ENCODE measurements at places on chromosomes 5 and 9.

- no peak for DNase-seq
Observed at GRCh38 chr5:164627021-164627420, 1121.6 kb downstream of the MAT2B start.

- no peak for DNase-seq
Observed at GRCh38 chr5:34728236-34728635, 72.1 kb downstream of the RAI14 start.

DNA sequence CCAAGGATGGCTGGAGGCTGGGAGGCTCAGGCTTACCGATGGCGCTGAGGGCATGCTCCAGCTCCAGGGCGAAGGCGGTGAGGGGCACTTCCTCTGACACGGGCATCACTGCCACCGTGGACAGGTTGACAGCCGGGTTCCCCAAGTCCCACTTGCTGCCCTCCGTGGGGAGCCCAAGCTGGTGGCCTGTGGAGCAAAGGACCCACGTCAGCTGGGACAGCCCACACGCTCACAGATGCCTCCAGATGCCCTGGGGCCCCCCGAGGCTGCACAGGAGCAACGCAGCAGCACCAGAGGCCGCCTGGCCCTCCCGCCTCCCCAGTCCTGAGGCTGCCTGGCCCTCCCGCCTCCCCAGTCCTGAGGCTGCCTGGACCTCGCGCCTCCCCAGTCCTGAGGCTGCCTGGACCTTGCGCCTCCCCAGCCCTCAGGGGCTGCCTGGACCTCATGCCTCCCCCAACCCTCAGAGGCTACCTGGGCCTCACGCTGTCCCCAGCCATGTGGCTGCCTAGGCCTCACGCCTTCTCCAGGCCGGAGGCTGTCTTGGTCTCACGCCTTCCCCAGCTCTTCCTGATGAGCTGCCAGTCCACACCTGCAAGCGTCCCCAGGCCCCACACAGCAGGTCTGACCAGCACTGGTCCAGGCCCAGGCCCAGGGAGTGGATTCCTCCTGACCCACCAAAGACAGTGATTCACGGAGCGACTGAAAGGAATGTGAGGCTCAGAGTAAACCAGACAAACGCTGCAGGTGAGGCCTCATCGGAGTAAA lies 25.6 kb upstream of the NSMF start:
- no peak for DNase-seq

DNA sequence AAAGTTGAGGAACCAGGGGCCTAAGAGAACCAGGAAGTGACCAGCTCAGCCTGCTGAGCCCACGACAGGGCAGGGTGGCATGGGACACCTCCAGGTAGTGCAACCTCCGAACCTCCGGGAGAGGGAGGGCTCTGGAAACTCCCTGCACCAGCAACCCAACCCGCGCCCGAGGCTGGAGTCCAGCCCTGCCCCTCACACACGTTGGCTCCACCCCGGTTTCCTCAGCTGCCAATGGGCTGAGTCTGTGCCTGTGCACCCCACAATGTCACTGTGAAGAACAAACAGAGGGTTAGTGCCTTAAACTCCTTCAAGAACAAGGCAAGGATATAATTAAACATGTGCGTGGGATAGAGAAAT lies 17.0 kb upstream of the UNC5A start:
- DNase-seq = no peak

- DNase-seq = no peak
Observed at GRCh38 chr5:93117751-93118531, 463.1 kb downstream of the NR2F1-AS1 start.

DNA sequence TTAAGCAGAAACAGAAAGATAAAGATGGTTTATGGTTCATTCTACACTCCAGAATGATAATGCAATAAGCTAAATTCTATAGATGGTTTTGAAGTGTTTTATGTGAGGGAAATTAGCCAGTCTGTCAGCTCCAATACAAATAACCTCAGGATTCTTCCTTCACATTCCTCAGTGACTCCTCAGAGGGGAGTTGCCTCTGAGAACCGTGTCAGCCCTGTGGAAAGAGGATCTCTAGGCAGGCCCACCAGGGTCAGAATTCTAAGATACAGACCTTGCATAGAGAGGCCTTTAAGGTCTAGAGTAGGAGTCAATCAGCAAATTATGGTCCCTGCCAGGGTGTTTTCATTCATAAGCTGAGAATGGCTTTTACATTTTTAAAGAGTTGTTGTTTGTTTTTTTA lies 26.6 kb downstream of the RUSC2 start:
- DNase-seq = no peak

- no peak for DNase-seq
Observed at GRCh38 chr5:179381691-179382090, 36.4 kb upstream of the ADAMTS2 start.

GRCh38 chr9:34252016-34252415 lies 73.2 kb downstream of the UBAP1 start:
- no peak for DNase-seq

- DNase-seq = no peak
Observed at GRCh38 chr9:35801328-35802128, 10.1 kb downstream of the NPR2 start.

DNA sequence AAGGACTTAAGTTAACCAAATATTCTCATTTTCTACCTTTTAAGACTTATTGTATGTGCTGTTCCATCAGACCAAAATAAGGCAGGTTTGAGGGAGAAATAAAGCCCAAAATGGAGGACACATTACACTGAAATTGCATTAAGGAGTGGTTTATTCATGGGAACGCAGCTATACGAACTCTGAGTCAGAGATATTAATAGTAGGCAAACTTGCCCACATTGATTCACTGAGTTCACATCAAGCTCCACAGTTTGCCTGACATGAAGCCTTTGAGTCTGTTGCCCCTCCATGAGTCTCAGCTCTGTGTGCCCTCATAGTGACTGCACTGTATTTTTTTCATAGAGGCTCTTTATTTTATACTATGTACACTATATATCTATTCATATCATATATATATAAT lies 135.0 kb upstream of the SNX2 start:
- no peak for DNase-seq

GRCh38 chr5:115098041-115098702 lies 71.5 kb downstream of the TRIM36 start:
- no peak for DNase-seq

- no peak for DNase-seq
Observed at GRCh38 chr9:77750981-77751340, 102.8 kb upstream of the GNA14 start.

GRCh38 chr9:130623466-130623865 lies 40.9 kb upstream of the PRDM12 start:
- no peak for DNase-seq

GRCh38 chr9:136544964-136545691 lies 720 bp downstream of the NOTCH1 start:
- no peak for DNase-seq

DNA sequence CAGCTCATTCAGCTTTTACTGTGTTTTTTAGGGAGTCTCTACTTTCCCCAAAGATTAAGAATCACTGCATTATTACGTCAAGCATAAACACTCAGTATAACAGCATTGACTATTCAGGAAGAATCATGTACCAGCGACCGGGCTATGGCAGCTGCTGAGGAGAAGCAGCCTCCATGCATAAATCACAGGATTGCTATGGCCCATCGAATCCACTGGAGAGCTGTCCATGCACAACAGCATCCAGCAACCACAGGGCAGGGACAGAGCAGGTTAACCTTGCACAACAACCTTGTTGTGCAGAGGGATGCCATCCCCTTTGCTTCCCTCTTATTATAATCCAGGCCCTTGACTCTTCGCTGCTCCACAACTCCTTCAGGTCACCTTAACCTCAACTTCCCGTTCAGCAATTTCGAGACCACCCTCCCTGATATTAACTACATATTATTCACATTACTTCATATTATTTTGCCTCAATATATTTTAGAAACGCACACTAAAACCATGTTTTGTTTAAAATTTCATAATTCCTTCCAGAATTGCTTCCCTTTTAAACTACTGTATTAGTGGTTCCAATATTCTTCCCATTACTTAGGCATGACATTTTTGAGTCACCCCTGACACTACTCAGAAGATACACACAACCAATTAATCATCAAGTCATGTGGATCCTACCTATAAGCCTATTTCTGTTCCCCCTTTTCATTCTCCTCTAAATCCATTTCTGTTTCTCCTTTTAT lies 991 bp downstream of the IARS1 start:
- DNase-seq = no peak

DNA sequence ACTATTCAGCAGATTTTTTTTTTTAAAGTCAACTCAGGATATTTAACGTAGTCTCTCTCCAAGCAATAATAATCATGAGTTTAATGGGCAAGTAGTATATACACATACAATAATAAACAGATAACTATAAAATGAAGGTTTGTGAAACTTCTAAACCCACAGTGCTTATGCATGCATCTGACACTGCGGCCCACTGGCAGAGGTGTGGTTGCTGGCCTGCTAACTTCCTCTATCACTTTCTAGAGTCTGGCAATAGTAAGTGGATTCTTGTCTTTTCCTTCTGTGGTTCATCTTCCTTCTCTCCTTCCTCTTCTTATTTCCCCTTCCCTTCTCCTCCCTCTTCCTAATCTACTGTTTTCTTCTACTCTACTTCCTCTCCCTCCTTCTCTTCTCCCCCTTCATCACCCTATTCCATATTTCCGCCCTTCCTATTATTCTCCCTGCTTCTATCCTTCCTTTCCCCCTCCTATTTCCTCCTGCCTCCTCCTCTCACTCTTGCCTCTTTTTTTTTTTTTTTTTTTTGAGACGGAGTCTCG lies 18.6 kb upstream of the AGXT2 start:
- no peak for DNase-seq

GRCh38 chr9:116149844-116150243 lies 3.7 kb upstream of the PAPPA start:
- no peak for DNase-seq

- DNase-seq = no peak
Observed at GRCh38 chr5:145806923-145807322, 28.2 kb downstream of the PRELID2 start.

DNA sequence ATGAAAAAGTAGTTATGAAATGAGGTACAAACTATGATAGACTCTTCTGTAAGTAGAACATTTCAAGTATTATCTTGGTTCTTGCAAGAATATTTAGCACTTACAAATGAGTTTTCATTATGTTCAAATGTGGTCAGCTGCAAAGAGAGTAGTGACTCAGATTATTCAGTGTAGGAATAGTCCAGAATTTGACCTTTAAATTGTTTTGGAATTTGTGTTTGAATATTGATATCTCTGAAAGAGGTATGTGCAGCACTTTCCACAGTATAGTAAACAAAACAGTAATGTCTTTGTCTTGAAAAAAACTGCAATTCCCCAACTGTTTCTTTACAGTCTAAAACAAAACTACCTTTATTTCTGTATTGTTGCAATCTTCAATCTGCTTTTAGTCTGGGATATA lies 56.1 kb downstream of the WDR70 start:
- no peak for DNase-seq

DNA sequence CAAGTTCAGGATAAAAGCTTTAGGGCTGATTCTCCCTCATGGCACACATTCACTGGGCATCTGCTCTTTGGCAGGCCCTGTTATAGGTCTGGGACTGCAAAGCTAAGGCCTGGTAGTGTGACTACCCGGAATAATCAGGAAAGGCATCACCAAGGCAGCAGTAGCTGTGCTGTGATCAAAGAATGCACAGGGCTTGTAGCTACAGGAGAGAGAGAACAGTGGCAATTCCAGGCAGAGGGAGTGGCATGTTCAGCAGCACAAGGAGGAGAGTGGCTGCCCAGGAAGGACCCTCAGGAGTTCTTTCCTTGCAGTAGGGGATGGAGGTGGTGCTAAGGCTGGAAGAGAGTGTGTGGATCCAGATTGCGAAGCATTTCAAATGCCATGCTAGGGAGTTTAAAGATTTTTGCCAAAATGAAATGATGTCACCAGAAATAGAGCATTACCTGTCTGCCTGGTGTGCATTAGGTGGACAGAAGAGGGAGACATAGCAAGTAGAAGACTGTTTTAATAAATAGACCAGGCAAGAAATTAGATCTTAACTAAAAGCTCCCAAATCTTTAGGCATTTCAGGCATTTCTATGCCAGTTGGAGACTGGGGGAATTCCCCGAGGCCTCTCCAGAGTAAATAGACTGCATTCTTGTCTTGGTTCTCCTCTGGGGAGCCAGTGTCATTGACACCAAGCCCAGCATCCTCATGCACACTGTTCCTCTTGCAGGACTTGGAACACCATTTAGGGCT lies 69.1 kb downstream of the GPR21 start:
- no peak for DNase-seq

DNA sequence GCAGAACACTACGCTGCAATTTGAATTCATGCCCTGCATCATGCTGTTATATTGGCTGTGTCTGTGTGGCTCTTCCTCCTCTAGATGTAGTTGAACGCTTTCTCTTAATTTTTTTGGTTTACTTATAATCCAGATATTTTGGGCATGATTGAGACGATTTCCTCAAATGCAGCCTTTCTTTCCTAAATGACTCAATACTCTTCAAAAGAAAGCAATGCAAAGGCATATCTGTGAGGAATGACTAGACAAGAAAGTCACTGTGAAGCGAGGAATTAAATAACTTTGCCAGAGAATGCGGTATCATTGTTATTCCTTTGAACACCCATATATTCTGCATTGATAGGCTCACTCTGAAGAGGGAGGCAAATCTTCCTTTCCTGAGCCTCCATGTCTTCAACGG lies 152.8 kb downstream of the YIPF5 start:
- DNase-seq = no peak

DNA sequence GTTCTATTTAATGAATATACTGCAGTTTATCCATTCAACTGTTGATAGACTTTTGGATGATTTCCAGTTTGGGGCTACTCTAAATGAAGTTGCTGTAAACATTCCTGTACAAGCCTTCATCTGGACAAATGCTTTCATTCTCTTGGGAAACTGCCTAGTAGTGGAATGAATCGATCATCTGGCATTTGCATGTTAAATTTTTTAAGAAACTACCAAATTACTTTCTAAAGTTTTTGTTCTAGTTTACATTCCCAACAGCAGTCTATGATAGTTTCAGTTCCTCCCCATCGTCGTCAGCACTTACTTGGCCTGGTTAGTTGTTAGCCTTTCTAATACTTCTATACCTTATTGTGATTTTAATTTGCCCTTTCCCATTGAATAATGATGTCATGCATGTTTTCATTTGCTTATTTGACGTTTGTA lies 306.3 kb downstream of the FER start:
- DNase-seq = no peak

GRCh38 chr5:390623-391491 lies 52.1 kb upstream of the EXOC3 start:
- no peak for DNase-seq

DNA sequence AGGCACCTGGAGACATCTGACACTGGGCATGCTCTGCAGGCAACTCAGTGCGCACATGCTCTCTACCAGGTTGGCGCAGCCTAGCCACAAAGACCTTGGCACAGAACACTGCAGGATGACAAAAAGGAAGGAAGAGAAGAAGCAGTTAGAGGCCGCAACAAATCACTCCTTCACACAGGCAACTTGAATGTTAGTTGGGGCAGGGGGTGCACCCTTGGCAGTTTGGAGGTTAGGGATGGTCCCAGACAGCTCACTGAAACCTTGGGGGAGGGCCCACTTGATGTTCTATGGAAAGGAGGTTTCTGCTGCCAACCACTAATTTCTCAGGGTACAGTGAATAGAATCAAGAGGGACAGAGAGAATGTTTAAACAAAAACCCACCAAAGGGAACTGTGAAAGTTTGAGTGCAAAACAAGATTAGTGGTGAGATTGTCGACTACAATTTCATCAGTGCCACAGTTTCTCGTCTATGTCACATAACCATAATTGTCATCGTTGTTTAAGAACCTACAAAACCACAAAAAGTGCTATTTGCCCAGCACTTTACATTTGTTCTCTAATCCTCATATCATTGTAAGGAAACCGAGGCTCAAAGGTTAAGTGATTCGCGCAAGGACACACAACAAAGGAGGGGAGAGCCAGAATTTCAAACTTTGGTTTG lies 48.7 kb downstream of the FBXW11 start:
- DNase-seq = no peak

Measured in ovary (tissue), 10 donors.